ENCODE measurements at places on chromosomes 7 and 10. TPM values are rescaled to one million over a fixed set of nuclear protein-coding genes. Genes with fewer than 3 reads are reported as not detected.

DNA sequence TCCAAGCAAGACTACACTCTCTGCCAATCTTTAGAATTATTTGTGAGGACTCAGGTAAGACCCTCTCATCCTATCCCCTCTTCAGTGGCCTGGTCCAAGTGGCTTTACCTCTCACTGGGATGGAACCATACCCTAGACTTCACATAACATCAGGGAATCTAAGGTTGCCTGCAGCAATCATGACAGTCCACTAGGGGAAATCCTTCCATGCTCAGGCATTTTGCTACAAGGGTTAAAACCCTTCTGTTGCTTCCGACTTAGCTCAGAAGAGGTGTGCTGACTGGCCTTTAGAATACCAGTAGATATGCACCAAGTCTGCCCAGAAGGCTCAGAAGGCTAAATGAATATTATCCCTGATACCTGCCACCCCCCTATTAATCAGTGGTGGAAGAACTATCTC lies 24.9 kb upstream of the NPS start:
- DNase-seq, result no peak

DNA sequence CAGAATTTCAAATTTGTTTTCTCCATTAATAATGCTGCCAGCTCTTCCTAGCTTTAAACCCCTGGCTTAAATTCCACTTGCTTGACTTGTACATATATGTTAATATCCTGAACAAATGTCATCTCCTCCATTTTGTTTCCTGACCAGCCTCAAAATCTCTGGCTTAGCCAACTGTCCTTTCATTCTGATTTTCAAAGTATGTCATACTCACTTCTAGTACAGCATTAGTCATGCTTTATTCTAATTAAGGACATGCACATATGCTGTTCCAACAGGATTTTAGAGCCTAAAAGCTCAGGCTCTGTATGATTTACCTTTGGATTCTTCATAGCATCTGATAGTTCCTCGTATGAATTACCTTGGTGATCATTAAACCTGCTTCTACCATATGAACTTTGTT lies 158.3 kb downstream of the ZNF438 start:
- no peak for DNase-seq

The LRMDA gene
- 13.9 TPM for total RNA-seq

DNA sequence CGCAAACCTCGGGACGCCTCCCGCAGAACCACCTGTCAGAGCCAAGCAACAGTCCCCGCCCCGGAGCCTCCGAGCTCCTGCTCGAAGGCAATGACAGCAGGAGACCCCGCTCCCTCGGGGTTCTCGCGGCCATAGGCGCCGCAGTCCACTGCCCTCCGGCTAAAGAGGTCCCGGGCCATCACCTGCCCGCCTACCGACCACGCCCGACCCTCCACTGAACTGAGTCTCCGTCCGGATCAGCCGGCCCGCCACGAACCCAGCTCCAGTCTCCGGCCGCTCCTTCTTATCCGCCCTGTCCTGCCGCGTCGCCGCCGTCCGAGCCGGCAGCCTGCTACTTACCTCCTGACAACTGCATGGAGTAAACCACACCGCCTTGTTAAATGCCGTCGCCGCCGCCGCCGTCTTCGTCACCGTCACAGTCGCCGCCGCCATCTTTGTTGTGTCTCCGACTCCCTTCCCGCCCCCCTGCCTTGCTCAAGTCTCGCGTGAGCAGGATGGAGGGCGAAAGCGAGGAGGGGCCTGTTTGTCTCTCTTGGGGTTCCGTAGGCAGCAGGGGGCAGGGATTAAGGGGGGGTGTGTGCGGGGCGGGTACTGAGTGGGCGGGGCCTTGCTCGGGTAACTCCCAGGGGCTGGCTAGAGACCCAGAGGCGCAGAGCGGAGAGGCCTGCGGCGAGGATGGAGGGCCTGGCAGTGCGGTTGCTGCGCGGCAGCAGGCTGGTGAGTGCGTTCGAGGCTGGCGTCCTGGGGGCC lies at the start of the genes ACADSB and IKZF5:
Gene ACADSB, plus strand, starts transcription at position 652 of the 750 bp plus-strand sequence. Its CDS starts 24 bp downstream, at position 676.
Gene IKZF5, minus strand, starts transcription at position 441 of the 750 bp plus-strand sequence. CDS start 10,170 bp downstream, outside the sequence.
- peak; percentile 93 for DNase-seq

GRCh38 chr7:3579638-3580219 lies 278.7 kb downstream of the SDK1 start:
- no peak for DNase-seq

The ANKRD30A gene
- 0.49 TPM for total RNA-seq

The FBH1 gene
- total RNA-seq, result 56.9 TPM

DNA sequence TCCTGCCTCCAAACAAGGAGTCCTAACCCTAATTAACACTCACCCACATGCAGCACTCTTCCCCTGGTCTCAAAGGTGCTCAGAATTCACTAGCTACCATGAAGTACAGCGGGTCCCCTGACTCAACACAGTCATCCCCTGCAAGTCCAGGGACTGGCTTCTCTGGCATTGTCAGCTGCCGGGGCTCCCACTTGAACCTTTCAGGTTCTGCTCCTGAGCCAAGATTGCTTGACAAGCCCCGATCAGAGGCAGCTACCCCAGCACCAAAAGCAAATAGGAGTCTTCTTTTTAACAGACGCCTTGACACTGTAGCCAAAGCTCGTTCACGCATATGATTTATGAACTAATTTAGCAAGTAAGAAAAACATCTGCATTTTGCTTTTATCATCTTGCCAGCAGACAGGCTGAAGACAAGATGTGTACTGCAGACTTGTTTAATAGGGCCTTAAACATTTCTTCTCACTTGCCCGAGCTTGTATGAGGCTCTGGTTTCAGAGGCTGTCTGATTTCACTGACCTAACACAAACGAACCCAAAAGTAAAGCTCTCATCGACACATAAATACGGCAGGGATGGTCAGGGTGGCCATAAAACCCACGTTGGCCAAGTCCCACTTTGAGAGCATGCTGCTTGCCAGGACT lies 67.6 kb upstream of the ADAM12 start:
- DNase-seq, result no peak

DNA sequence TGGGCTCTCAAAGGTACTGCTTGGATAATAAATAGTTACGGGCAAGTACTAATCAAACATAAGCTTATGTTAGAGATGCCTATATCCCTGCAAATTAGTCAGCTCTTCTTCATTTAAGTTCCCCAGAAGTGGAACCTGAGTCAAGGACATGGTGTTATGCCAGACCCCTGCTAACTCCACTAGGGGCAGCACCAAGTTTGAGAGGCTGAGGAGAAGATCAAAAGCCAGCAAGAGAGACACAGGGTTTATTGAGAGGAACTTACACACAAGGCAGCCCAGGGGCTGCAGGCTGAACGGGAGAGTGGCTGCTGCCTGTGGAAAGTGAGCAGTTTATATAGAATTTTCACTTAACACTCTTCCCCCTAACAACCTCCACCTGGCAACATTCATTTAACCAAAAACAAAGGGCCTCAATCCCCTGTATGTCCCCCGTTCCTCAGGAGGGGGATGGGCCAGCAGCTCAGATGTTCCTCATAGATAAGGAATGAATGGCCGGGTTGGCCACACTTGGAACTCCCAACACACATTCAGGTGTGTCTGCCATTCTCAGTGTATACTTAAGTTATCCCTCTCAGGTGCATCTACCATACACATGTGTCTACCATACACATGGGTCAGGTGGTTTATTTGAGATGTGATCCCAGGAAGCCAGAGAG lies 62.6 kb upstream of the GHITM start:
- no peak for DNase-seq

GRCh38 chr7:46537191-46537905 lies 616.3 kb upstream of the IGFBP3 start:
- DNase-seq, result no peak

The CYP3A4 gene
- total RNA-seq, result not detected

The ATOH7 gene
- 2.2 TPM for total RNA-seq

DNA sequence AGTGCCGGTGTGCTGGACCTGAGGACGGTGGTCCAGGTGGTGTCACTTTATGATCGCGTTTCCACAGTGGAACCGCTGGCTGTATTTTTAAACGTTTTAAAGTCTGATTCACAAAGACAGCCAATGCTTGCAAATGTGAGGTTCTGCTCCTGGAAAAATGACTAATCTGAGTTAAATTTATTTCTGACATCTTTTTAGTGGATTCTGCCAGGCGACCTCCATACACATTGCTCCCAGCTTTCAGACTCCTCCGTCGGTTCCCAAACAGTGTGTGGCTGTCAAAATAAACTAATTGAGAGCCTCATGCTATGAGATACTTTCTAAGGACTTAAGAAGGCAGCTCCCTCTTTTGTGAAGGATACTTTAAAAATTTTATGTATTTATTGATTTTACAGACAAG lies 12.7 kb upstream of the TTYH3 start:
- DNase-seq, result no peak

DNA sequence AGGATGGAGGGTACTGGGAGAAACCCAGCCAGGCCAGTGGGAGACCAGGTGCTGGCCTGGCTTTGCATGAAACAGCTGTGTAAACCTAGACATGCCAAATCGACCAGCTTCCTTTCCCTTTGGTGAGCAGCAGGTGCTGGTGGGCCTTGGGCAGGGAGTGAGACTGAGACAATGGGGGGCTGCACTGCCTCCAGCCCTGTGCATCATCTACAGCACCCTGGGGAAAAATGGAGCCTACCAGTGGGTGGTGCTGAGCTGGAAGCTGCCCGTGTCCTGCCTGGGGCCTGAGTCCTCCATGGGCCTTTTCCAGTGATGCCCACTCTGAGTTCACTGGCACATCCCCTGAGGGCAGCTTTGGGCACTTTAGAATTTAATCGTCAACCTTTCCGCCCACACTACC lies 19.2 kb upstream of the DDC start:
- no peak for DNase-seq

DNA sequence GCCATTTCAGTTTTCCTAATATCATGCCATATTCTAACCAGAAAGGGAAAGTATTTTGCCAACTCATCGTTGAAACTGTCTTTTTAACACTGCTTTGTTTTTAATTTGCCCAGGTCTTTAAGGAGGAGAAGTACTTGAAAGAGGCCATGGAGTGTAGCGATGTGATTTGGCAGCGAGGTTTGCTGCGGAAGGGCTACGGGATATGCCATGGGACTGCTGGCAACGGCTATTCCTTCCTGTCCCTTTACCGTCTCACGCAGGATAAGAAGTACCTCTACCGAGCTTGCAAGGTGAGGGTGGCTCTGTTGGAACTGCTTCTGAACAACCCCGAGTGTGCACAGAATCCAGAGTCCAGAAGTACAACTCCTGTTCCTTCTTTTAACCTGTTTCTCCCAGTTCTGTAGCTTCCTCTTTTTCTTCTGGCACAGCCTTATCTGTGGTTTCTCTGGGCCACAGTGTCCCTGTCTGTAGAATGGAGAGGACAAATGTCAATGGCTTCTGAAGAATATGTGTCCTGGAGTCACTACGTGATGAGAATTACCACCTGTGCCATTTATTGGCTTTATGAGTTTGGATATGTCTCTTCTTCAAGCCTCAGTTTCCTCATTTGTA lies 60.1 kb downstream of the LANCL2 start:
- no peak for DNase-seq

Measured in dorsolateral prefrontal cortex (tissue), 122 donors.